ENCODE measurements at places on chromosomes 7 and 10. TPM values are rescaled to one million over a fixed set of nuclear protein-coding genes. Genes with fewer than 3 reads are reported as not detected.

NXPH1 gene
- not detected for total RNA-seq

ELFN1 gene
- 0.09 TPM for total RNA-seq

GRCh38 chr10:36739884-36740445 lies 385.4 kb upstream of the ANKRD30A start:
- H3K4me1 ChIP-seq, result peaks cover 3% of the 10 kb centered on the region
- no peaks in the 10 kb centered on the region for H3K36me3 ChIP-seq
- no peak for DNase-seq

DNA sequence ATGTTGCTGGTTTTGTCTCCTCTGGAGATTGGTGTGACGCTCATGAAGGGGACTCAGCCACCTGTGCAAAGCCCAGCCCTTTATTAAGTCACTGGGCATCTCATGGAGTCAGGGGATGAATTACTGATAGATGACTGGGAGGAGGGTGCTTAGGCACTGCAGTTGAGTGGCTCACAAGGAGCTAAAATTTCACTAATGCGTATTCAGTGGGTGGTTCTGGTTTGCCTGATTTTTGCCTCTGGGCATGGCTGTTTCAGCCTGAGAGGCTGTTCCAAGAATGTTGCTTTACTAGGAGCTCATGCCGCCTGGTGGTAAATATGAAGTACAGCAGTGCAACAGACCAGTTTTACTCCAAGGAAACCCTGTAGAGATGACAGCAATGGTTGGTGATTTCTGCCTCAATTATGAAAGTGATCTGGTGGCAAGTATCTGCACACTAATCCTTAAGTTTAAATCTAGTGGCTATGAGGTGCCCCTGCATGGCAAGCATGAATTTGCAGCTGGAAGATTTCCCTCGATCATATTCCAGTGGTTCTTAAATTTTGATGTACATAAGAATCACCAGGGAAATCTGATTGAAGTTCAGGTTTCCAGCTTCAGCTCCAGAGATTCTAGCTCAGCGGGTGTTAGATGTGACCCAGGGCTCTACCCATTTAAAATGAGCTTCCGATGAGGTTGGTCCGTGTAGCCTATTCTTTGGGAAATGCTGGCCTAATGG lies 19.9 kb downstream of the ACTA2 start:
- no peaks in the 10 kb centered on the region for H3K27me3 ChIP-seq
- no peak overlapping the region for H3K27ac ChIP-seq
- DNase-seq, result peak; percentile 93
- no peak overlapping the region for H3K4me3 ChIP-seq
- H3K36me3 ChIP-seq, result peaks cover 18% of the 10 kb centered on the region

DNA sequence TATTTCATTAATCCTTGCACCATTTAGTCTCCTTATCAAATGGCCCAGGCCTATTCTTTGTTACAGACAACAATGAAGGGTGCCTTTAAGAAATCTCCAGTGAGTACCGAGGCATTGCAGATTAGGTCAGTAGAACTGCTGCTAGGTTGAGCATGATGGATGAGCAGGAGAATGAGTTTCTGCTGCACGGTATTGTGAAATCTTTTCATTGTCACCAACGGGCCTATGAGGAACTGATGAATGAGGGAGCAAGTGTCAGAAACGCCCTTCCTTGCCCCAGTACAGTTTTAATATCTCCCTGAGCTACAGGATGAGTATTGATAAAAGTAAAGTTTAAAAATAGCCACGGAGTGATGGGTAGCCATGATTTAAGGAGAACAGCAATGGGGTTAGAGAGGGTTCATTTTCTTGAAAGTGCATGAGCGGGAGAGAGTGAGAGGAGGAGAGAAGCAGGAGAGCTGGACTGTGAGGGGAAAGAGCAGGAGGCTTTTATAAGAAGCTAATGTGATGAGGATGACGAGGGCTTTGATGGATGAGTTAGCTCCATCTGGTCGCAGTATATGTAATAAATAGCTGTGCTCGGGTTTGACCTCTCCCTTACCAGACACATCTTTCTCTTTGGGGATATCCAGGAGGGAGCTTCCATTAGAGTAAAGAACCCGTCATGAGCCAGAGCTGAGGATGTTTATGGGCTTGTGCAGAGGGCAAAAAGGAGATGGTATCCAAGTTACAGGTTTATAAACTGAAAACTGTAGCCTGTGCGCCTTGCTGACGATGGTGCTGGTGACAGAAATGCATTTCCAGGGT lies 526.1 kb downstream of the LRMDA start:
- H3K4me1 ChIP-seq, result no peaks in the 10 kb centered on the region
- no peaks in the 10 kb centered on the region for H3K36me3 ChIP-seq
- H3K4me3 ChIP-seq, result no peak overlapping the region
- no peak overlapping the region for H3K27ac ChIP-seq
- DNase-seq, result no peak
- peaks cover 14% of the 10 kb centered on the region for H3K27me3 ChIP-seq

- H3K27me3 ChIP-seq, result no peaks in the 10 kb centered on the region
- peaks cover 8% of the 10 kb centered on the region for H3K4me1 ChIP-seq
- peak within 1 kb of the TSS; percentile 95 for H3K4me3 ChIP-seq
- no peaks in the 10 kb centered on the region for H3K36me3 ChIP-seq
Observed at GRCh38 chr7:33109005-33109757, at the start of gene RP9. RP9 (minus strand) TSS chr7:33109404; CDS start chr7:33109372, 32 bp downstream.

DNA sequence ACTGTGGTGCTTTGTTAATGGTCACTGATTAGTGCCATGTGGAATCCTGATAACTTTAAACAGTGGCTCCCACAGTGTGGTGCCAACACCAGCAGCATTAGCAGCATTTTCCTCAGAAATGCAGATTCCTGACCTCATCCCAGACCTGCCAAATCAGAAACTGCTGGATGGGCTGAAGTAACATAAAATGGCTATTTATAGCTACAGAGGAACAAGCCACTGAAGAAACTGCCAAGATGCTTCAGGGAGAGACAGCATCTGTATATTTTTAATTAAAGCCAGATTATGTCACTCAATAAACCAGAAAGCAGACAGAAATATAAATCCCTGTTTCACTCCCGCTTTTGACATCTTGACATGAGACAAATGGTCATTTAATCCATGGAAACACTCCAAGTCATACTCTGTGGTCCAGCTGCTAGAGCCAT lies 178.5 kb downstream of the AMPH start:
- no peaks in the 10 kb centered on the region for H3K4me1 ChIP-seq
- H3K36me3 ChIP-seq, result no peaks in the 10 kb centered on the region
- DNase-seq, result no peak
- no peak overlapping the region for H3K27ac ChIP-seq

- H3K4me1 ChIP-seq, result no peaks in the 10 kb centered on the region
- H3K36me3 ChIP-seq, result no peaks in the 10 kb centered on the region
- H3K27ac ChIP-seq, result no peak overlapping the region
- peak; percentile 55 for DNase-seq
- no peaks in the 10 kb centered on the region for H3K27me3 ChIP-seq
Observed at GRCh38 chr10:102185811-102186527, 33.8 kb downstream of the NOLC1 start.
